ENCODE measurements at places on chromosomes 6 and 20. TPM values are rescaled to one million over a fixed set of nuclear protein-coding genes. Genes with fewer than 3 reads are reported as not detected.
A peak's percentile ranks its signal among the peaks of the same experiment; 100 is the strongest.

LCA5 gene
- total RNA-seq, result not detected

DNA sequence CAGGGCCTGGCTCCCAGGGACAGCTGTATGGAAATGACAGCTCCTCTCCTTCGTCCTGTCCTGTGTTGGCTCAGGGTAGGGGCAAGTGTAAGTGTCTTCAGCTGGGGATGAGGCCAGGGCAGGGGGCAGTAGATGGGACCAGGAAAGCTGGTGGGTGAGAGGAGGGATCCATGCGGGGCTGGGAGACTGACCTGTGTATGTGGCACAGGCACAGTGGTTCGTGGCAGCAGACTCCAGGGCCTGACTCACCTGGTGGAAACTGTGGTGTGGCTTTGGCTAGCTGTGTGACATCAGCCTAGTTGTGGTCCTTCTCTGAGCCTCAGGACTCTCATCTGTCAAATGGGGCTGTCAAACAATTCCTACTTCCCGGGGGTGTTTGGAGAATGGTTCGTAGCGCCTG lies 13.7 kb upstream of the SCRT2 start:
- H3K36me3 ChIP-seq, result no peaks in the 10 kb centered on the region
- DNase-seq, result no peak
- H3K27ac ChIP-seq, result no peak overlapping the region
- H3K4me3 ChIP-seq, result no peak overlapping the region
- no peaks in the 10 kb centered on the region for H3K4me1 ChIP-seq

- no peaks in the 10 kb centered on the region for H3K27me3 ChIP-seq
- no peak for DNase-seq
- no peaks in the 10 kb centered on the region for H3K4me1 ChIP-seq
- no peak overlapping the region for H3K27ac ChIP-seq
- H3K4me3 ChIP-seq, result no peak overlapping the region
Observed at GRCh38 chr6:39693206-39693605, 32.0 kb downstream of the KIF6 start.

- no peak overlapping the region for H3K27ac ChIP-seq
- no peak for DNase-seq
- no peaks in the 10 kb centered on the region for H3K36me3 ChIP-seq
- H3K4me3 ChIP-seq, result no peak overlapping the region
- no peaks in the 10 kb centered on the region for H3K27me3 ChIP-seq
Observed at GRCh38 chr20:23228912-23229311, 121.7 kb upstream of the NXT1 start.

GRCh38 chr6:43774776-43775534 lies 4.9 kb downstream of the VEGFA start:
- H3K4me1 ChIP-seq, result peaks cover 32% of the 10 kb centered on the region
- H3K27ac ChIP-seq, result no peak overlapping the region
- peak; percentile 45 for DNase-seq
- H3K4me3 ChIP-seq, result no peak overlapping the region
- H3K36me3 ChIP-seq, result no peaks in the 10 kb centered on the region
- peaks cover 25% of the 10 kb centered on the region for H3K27me3 ChIP-seq

- no peaks in the 10 kb centered on the region for H3K36me3 ChIP-seq
- no peak overlapping the region for H3K27ac ChIP-seq
- no peak for DNase-seq
- no peaks in the 10 kb centered on the region for H3K4me1 ChIP-seq
Observed at GRCh38 chr6:167474725-167475124, 149.8 kb downstream of the TTLL2 start.

DNA sequence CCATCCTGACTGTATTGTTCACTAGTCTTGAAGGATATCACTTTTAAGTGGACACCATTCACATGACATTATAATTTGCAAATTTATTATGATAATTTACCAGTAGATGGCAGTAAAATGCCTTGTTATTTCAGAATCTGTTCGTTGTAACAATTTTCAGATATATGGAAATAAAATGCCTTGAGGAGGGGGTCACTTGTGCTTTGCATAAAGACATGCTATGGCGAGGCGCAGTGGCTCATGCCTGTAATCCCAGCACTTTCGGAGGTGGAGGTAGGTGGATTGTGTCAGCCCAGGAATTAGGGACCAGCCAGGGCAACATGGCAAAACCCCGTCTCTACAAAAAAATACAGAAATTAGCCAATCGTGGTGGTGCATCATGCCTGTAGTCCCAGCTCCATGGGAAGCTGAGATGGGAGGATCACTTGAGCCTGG lies 9.0 kb upstream of the NCOA6 start:
- H3K4me1 ChIP-seq, result peaks cover 3% of the 10 kb centered on the region
- no peak overlapping the region for H3K27ac ChIP-seq
- no peak for DNase-seq
- no peak overlapping the region for H3K4me3 ChIP-seq
- no peaks in the 10 kb centered on the region for H3K36me3 ChIP-seq

DNA sequence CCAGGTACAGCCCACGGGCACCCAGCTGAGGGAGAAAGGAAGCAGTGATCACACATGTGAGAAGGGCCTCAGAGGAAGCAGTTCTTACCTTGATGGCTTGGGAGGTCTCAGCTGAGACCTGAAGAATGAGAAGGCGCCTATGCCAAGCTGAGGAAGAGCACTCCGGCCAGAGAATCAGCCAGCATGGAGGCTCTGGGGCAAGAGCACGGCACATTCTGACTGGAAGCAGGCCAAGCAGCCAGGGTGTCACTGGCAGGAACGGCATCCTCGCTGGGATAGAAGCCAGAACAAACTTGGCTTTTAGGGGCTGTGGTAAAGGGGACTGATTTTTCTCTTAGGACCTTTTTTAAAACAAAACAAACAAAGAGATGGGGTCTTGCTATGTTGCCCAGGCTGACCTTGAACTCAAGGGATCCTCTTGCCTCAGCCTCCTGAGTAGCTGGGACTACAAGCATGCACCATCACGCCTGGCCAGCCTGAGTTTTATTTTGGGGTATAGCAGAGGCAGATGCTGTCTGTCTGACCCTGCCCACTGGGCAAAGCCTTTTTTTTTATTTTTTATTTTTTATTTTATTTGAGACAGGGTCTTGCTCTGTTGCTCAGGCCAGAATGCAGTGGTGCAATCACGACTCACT lies 17.6 kb downstream of the GHRH start:
- DNase-seq, result no peak
- no peaks in the 10 kb centered on the region for H3K4me1 ChIP-seq
- peaks cover 52% of the 10 kb centered on the region for H3K36me3 ChIP-seq

- no peaks in the 10 kb centered on the region for H3K36me3 ChIP-seq
- H3K27me3 ChIP-seq, result no peaks in the 10 kb centered on the region
- DNase-seq, result no peak
Observed at GRCh38 chr6:141133346-141133745, 999.4 kb upstream of the GJE1 start.

- no peaks in the 10 kb centered on the region for H3K27me3 ChIP-seq
- no peak overlapping the region for H3K4me3 ChIP-seq
- no peak for DNase-seq
- no peak overlapping the region for H3K27ac ChIP-seq
Observed at GRCh38 chr6:20538907-20539306, 4.7 kb downstream of the CDKAL1 start.
